ENCODE measurements at places on chromosomes 11 and 22.

- DNase-seq = no peak
Observed at GRCh38 chr11:64132191-64132771, 33.6 kb downstream of the MACROD1 start.

DNA sequence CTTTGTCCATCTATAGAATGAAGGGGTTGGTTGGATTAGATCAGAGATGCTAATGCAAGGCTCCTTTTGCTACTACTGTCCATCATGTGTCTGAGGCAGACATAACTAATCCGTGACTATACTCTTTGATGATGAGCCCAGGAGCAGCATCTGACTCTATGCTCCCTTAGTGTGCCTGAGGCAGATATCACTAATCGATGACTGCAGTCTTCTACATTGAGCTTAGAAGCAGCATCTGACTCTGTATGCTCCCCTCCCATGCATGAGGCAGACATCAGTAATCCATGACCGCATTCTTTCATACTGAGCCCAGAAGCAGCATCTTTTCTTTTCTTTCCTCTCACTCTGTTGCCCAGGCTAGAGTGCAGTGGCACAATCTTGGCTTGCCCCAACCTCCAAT, 4.2 kb downstream of the TCN2 start:
- DNase-seq = no peak

DNA sequence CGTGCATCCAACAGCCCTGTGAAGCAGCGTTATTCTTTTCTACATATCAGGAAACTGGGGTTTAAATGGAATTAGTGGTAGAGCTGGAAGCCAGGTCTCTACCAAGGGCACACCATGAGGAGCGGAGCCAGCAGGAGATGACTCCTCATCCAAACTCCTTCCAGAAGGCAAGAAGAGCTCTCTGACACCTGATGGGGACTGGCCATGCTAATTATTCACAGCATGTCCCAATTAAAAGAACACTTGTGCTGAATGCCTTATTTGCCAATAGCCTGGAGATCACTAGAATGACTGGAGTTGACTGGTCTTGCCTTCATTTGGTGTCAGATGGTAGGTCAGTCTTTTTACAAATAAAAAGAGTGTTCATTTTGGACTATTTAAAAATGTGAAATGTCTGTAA, 32.9 kb upstream of the SLN start:
- no peak for DNase-seq

GRCh38 chr11:78476066-78476465, 58.4 kb upstream of the GAB2 start:
- DNase-seq = no peak

GRCh38 chr11:86801364-86801763, 1.0 kb downstream of the PRSS23 start:
- no peak for DNase-seq

GRCh38 chr11:7826324-7826723, 29.6 kb upstream of the OR5P2 start:
- no peak for DNase-seq

DNA sequence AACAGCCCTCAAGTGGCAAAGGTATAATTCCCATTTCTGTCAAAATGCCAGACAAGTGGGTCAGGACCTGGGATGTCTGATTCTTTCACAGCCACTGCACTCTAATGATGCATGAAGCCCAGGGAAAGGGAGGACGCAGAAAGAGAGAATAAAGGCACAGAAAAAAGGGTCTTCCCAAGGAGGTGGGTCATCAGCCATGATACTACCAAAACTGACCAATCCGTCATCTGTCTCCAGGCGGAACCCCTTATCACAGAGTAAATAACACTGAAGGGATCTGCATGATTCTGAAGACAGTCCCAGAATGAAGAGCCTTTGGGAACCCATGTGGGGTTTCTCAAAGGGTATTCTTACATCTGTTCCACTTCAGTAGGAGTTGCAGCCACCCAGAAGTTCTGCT, 73.8 kb upstream of the OPCML start:
- DNase-seq = no peak

DNA sequence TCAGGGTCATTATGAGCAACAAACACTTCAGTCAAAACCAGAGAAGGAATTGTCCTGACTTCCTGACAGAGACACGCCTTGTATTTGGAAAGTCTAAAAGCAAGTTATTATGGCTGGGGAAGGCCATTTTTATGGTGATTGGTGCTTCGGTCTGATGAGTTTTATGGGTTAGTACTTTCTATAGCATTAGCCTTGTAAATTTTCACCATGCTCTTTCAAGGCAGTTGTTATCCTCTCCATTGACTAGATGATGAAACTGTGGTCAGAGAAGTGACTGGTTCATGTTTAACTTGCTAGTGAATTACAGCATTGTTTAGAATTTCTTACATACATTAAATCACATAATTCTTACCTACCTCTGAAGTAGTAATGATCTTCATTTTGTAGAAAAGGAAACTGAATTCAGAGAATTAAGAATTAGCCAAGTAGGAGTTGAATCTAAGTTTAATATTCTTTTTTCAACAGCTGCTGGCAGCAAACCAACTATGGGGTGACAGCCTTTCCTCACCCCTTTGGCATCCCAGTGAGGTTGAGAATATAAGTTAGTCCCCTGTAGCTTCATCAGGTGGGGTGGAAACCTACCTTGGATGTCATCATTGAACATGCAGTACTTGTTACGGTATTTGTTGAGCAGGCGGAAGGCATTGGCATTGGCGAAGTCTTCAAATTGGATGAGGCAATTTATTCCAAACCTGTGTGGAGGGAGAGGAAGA, 90.0 kb downstream of the CCDC81 start:
- no peak for DNase-seq

DNA sequence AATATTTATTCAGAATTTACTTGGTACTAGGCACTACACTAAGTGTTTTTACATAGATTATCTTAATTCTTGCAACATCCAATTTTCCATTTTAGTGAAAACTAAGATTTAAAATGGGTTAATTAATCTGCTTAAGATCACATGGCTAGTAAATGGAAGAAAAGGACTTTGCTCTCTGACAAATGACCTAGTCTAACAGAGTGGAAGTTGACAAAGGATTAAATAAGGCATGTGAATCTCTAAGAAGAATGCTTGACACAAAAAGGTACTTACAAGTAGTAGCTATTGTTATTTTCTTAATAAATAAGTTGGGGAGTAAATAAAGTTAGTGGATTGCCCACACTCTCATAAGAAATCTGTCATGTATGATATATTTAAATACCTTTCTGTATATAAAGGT, 584.8 kb downstream of the DLG2 start:
- DNase-seq = no peak

DNA sequence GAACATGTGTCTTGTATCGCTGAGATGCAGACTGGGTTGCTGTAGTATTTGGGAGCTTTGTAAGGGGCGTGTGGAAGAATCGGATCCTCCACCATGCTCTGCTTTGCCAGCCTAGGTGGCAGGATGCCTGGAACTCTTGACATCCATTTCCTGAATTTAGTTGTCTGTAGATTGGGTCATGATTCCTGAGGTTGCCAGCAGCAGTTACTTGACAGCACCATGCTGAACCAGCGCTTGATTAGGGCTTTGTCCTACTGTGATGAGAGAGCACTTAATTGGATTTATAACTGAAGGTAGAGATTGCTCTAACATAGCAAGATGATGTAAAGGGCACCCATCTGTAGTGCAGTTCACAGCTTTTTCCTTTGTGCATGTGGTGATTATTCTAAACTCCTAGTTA, 75.6 kb upstream of the HORMAD2 start:
- DNase-seq = no peak

DNA sequence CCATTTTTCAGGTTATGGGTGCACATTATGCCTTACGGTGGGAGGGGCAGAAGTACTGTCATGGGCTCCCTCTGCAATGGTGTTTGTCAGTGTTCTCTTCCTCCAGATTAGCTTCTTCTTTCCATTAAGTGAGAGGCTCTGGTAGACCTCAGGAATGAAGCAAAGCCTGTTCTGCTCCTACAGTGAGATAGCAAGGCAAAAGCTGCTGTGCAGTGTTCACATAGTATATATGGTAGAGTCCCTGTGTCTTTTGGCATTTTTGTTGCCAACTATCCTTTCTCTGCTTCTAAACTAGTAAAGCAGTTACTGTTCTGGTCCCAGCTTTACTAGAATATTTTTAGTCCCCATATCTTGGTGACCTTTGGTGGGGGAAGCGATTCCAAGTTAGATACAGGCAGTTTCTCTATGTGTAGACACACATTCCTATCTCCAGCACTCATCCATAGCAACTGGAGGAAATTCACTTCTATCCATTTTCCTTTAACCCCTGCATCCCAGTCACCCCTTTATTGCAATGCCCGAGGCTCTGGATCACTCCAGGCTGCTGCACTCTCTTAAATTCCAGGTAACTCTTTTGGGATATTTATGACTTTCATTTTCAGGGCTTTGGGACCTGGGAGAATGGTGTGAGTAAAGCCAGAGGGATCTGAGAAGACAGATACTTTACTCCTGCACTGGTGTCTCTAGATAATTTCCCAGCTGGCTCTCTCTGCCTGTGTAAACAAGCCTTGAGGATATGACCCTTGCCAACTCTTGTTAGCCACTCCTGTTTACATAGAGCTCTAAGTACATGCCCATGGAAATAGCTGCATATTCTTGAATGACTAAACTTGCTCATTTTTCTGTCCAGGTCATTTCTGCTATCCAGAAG, 3.9 kb upstream of the TRIM34 start:
- no peak for DNase-seq

GRCh38 chr22:50218153-50218995, 17.6 kb downstream of the SELENOO start:
- no peak for DNase-seq

DNA sequence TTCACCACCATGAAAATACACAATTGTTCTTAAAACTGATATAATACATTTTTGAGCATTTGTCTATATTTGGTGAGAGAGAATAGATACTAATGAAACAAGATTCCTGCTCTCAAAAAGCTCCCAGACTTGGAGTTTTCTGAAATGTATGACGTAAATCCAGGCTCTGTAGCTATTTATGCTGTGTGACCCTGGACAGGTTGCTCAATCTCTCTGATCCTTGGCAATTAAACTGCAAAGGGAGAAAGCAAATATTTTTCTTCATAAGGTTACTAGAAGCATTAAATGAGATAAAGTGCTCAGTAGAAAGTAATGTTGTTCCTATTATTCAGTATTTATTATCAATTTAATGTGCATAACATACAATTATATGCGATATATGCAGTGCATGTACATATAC, 42.5 kb downstream of the SVIP start:
- DNase-seq = no peak

DNA sequence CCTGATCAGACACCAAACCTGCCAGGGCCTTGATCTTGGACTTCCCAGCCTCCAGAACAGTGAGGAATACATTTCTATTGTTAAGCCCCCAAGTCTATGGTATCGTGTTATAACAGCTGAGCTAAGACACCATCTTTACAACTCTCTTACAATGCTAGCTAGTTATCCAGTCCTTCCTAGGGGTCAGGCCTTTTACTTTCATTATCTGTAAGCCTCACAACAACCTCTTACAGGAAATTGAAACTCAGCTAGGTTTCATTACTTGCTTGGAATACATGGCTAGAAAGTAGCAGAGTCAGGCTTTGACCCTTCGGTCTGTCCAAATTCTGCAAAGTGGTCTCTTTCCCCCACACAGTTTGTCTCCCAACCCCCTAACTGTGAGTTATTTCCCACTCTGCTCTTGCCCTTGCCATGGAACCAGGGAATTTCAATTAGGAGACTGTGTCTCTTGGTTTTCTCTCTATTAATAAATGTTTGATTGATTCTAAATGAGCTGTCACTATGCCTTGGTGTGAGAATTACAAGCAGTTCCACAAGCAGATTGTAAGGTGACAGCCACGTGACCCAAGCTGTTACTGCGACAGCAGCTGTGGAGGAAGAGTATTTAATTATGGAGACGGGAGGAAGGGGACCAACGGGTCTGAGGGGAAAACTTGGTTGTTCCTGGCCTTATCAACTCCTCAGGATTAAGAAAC, 38.4 kb upstream of the CLMP start:
- no peak for DNase-seq

GRCh38 chr11:18455686-18456372, at the start of gene LDHAL6A:
LDHAL6A (plus strand) TSS chr11:18455856; CDS start chr11:18456681, 825 bp downstream.
- DNase-seq = no peak

DNA sequence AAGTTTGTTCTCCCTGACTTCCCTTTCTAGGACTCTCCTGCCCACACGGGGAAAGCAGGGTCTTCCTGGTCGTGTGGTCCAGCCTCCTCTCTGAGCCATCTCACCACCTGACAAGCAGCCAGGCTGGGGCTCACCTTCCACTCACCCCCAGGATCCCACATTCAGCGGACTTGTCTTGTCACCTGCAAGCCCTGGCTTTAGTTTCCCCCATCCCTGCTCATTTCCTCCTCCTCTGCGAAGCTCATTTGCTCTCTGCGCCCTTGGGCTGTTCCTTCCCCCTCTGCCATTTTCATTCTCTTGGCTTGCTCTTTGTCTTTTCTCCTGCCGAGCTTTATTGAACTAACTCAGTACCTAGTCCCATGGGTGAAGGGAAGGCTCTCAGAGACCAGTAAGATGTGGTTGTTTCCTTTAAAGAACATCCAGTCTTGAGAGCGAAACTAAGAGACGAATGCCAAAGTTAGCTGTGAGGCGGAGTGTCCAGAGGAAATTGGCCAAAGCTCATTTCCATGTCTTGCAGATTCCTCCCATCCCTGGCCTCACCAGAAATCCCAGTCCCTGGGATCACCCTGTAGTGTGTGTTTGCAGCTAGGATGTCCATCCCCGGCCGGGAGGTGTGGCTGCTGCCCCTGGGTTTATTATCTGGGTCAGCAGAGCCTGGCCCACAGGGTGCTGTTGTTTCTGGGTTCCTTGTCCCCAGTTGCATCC, 2.0 kb downstream of the ST14 start:
- DNase-seq = no peak

DNA sequence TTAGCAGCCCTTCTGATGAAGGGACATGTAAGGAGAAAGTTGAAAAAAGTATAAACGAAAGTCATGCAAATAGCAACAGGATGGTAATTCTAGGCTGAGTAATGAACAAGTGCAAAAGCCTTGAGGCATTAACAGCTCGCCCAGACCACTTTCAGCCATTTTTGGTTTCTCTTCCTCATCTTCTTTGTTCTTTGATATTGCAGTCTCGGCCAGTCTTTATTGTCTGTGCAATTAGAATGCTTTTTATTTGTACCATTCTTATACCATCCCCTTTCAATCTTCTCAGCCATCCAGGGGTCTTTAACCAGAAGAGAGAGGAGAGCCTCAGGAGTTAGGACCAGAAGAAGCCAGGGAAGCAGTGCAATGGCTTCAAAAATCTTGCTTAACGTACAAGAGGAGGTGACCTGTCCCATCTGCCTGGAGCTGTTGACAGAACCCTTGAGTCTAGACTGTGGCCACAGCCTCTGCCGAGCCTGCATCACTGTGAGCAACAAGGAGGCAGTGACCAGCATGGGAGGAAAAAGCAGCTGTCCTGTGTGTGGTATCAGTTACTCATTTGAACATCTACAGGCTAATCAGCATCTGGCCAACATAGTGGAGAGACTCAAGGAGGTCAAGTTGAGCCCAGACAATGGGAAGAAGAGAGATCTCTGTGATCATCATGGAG, 7.3 kb downstream of the TRIM34 start:
- DNase-seq = no peak

GRCh38 chr11:129273944-129274711, 82.0 kb upstream of the ARHGAP32 start:
- no peak for DNase-seq

- DNase-seq = no peak
Observed at GRCh38 chr11:1563697-1564534, 8.2 kb downstream of the DUSP8 start.

- DNase-seq = no peak
Observed at GRCh38 chr22:42962295-42963230, 52.4 kb downstream of the PACSIN2 start.
